Stimulated activated CD4-positive, alpha-beta T cell treated with anti-CD3 and anti-CD28 coated beads, TNF-alpha, amount 100 ng/mL, for 24 hours (primary cell): ENCODE measurements at places on chromosomes 3 and 15.

GRCh38 chr3:11720304-11720898 is 76.7 kb upstream of the VGLL4 start:
- DNase-seq: peak; percentile 44

DNA sequence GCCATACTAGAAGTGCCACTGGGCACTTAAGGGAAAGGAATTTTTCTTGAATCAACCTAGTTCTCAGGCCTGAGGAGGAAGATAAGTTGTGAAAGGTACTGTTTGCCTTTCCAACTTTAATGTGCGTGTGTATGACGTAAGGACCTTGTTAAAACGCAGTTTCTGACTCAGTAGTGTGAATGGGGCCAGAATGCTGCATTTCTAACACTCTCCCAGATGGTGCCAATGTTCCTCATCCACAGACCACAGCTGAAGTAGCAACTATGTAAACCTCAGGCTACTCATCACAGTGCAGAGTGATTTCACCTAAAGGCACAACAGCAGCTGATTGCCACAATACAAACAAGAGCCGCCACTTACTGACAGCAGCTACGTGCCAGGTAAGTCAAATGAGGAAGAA is 103.6 kb downstream of the OTOL1 start:
- no peak for DNase-seq

- no peak for DNase-seq
Observed at GRCh38 chr3:190596349-190597285, 82.7 kb downstream of the IL1RAP start.

DNA sequence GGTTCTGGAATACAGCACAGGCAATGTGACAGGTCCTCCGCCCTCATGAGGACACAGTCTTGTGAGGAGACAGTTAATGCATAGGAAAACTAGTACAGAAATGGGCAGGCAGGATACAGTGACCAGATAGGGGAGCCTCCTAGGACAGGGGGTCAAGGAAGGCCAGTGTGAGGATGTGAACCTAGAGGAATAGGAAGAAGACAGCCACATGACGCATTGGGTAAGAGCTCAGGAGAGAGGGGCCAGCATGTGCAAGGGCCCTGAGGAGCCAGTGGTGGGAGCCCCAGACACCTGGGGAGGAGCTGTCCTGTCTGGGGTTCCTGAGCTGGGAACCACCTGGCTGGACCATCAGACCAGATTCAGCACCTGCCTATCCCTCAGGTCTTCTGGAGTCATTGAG is 15.6 kb downstream of the IRAK2 start:
- no peak for DNase-seq

DNA sequence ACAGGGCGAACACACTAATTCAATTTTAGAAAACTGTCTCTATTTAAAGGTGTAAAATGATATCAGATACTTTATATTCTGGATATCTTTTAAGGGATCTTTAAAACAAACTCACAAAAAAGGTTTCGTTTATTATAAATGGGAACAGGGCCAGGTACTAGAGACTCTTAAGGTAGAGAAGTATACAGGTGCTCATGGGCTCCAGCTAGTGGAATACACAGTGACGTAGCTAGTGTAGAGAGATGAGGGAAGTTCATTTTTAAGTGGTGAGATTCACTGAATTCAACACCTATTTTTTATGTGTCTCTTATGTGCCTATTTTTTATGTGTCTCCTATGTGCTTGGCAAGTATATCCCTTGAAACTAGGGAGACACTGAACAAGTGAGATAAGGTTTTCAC is 132.7 kb upstream of the FAM3D start:
- DNase-seq: no peak

- DNase-seq: no peak
Observed at GRCh38 chr15:99702895-99703602, 30.2 kb downstream of the LYSMD4 start.

- no peak for DNase-seq
Observed at GRCh38 chr3:163563485-163563884, 1514.8 kb downstream of the SI start.

DNA sequence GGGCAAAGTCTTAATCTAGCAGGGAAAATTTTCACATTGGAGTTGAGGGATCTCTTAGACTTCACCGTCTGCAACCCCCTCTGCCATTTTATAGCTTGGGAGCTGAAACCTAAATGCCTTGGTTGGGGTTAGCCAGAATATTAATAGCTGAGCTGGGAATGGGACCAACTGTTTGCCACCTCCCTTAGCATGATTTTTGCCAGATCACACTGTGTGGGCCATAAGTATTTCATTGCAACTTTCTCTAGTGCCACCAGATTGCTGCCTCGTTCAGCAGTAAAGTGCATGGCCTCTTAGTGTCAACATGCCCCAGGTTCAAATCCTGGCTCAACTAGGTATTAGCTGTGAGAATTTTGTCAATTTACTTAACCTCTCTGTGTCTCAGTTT is 55.9 kb upstream of the ABHD17C start:
- DNase-seq: no peak

GRCh38 chr3:117844676-117845075 is 1135.1 kb downstream of the TUSC7 start:
- DNase-seq: no peak

- no peak for DNase-seq
Observed at GRCh38 chr15:29690765-29691475, 131.3 kb downstream of the TJP1 start.

DNA sequence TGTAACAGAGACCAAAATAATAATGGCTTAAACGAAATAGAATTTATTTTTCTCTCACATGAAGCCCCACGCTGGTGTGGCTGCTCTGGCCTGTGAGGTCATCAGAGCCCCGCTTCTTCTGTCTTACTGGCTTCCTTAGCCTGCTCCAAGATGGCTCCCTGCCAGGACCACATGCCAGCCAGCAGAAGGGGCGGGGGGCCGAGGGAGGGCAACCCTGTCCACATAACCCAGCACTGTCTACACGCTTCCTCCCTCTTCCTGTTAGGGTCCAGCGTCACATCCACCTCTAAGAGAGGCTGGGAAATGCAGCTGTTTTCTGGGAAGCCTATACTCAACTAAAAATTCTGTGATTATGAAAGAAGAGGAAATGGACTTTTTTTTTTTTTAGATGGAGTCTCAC is 107.9 kb upstream of the DLG1 start:
- no peak for DNase-seq

GRCh38 chr3:177026505-177027277 is 170.6 kb downstream of the TBL1XR1 start:
- DNase-seq: no peak

DNA sequence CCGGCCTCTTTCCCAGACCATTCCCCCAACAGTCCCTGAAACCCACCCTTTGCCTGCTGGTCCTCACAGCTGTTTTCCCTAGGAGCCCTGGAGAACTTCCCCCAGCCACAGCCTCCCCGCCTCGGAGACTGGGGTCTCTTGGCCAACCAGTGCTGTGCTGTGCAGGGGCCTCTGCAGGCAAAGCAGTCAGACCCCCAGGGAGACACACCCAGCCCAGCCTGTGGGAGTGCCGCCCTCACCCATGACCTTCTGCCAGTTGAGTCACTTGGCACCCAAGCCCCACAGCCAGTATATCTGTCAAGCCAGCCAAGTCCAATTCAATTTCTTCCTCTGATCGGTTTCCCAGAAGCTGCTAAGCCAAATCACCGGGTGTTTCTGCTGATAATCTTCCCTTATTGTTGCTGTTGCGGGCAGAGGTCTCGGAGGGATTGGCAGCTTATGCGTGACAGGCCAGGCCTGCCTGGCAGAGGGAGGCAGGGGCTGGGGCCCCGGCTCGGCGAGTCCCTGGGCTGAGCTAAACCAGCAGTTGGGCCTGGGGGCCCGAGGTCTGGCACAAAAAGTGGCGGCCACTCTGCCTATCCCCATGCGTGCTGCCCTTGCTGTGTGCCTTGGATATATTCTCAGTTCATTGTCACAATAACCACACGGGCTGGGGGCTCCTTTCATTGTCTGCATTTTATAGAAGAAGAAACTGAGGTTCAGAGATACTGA is 65.6 kb upstream of the SLC6A1 start:
- no peak for DNase-seq

- DNase-seq: peak; percentile 25
Observed at GRCh38 chr3:157128771-157129681, 30.9 kb downstream of the CCNL1 start.

- no peak for DNase-seq
Observed at GRCh38 chr15:62512904-62513303, 347.8 kb upstream of the C2CD4B start.

GRCh38 chr3:133256787-133257483 is 142.9 kb upstream of the BFSP2 start:
- no peak for DNase-seq

DNA sequence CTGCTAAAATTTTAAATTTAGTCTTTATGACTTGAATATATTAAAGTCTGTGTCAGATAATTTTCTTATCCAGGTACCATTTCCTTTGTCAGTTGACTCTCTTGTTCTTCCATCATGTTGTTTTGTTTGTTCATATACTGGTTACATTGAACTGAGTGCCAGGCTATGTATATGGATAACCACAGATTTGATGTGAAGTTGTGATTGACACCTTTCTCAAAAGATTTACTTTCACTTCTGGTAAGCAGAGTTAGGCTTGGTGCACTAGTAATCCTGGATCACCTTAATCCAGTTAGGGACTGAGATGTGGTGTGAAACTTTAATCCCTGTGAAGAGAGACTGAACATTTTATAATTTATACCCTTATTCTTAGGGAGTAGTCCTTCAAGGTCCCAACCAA is 99.4 kb downstream of the ADAM10 start:
- DNase-seq: no peak

- DNase-seq: no peak
Observed at GRCh38 chr3:73791356-73791755, 166.6 kb upstream of the PDZRN3 start.

- DNase-seq: no peak
Observed at GRCh38 chr3:164196477-164196876, 881.8 kb downstream of the SI start.

- no peak for DNase-seq
Observed at GRCh38 chr15:28003302-28004037, 95.6 kb downstream of the OCA2 start.

GRCh38 chr3:164806188-164806587 is 272.1 kb downstream of the SI start:
- DNase-seq: no peak

- DNase-seq: no peak
Observed at GRCh38 chr15:81604713-81605112, 230.7 kb upstream of the TMC3 start.

DNA sequence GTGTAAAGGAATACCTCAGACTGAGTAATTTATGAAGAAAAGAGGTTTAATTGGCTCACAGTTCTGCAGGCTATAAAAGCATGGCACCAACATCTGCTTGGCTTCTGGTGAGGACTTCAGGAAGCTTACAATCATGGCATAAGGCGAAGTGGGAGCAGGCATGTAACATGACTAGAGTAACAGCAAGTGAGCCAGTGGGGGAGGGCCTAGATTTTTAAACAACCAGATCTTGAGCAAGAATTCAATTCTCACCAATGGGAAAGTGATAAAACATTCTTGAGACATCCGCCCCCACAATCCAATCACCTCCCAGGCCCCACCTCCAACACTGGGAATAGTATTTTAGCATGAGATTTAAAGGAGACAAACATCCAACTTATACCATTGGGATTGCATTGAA is 44.2 kb upstream of the BCL2A1 start:
- no peak for DNase-seq

DNA sequence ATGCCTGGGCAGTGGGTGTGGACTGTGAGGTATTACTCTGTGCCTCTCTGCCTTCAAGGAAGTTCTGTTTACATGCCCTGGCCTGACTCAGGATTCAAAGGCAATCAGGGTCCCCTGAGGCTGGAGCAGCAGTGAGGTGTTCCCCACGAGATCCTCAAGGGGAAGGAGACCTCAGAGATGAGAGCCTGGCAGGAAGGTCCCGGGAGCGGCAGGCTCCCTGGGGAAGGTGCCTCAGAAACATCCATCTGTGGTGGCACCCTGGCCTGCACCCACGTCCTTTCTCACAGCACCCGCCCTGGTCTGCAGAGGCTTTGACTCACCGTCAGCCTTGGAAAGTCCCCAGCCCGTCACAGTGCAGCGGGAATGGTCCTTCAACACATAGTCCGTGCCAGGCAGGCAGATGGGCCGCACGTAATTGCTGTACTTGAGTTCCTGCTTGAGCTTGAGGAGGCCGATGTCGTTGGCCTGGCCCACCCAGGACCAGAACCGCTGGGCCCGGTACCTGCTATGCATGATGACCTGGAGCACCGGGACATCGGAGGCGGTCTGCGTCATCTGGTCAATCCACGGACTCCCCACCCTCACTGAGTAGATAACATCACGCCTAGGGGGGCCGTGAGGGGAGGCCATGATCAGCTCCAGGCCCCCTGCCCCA is 3.6 kb downstream of the PRSS50 start:
- DNase-seq: peak; percentile 26

- DNase-seq: no peak
Observed at GRCh38 chr3:66885326-66886000, 112.6 kb upstream of the KBTBD8 start.

GRCh38 chr3:104735691-104736090 is 631.0 kb upstream of the ALCAM start:
- DNase-seq: no peak

DNA sequence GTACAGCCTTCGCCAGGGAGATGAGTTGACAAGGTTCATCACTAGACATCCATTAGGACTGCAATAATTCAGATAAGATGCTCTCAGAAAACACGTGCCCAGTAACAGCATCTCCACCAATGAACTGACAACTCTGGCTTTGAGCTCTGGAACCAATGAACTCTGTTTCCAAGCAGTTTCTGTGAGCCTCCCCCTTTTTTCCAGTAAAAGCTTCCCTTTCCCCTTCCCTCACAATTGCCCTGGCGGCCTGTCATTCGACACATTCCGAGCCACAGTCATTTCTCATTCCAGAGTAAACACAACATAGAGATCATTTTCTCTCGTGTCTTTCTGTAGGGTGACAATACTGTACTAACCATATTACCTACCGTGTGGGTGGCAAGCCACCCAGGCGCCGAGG is 3.6 kb downstream of the PLA2G4D start:
- DNase-seq: no peak

- no peak for DNase-seq
Observed at GRCh38 chr3:122080207-122080587, 25.0 kb downstream of the CD86 start.

GRCh38 chr3:105512061-105512460 is 145.4 kb downstream of the ALCAM start:
- DNase-seq: no peak

- no peak for DNase-seq
Observed at GRCh38 chr15:78311292-78311691, 11.9 kb upstream of the SKIC8 start.

DNA sequence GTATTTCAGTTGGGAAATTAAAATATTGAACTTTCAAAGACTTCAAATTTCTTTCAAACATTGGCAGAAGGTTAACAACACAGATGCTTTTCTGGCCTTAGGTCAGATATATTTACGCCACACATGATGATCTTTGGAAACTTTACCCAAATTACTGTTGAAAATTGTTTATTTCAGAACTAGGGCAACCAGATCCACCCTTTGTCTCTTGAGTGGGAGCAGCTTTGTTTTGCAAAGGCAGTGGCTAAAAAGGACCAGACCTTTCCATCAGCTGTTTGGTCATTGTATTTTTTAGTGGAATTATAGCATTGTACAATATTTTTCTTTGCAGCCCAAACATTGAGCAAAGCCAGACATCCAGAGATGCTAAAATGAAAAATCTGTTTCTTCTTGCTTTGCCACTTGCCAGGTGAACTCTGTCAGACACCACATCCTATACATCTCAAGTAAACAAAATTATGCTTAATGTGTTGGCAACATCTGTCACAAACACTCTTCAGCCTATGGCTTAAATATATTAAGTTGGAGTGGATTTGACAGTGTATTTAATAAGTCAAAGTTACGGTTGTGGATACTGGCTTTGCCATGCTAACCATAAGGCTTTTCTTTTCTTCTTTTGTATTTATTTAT is 651.9 kb downstream of the RBMS3 start:
- no peak for DNase-seq

GRCh38 chr3:32373844-32374243 is 17.8 kb upstream of the CMTM7 start:
- no peak for DNase-seq
